ENCODE measurements at places on chromosomes 4 and X. TPM values are rescaled to one million over a fixed set of nuclear protein-coding genes. Genes with fewer than 3 reads are reported as not detected.
A peak's percentile ranks its signal among the peaks of the same experiment; 100 is the strongest.

Gene CLDN2
- total RNA-seq = not detected

Gene MAGEB17
- 0.13 TPM for total RNA-seq

Gene USP11
- total RNA-seq = 32.0 TPM

Gene CD38
- not detected for total RNA-seq

Gene FGB
- not detected for total RNA-seq

Gene RADX
- 1.3 TPM for total RNA-seq

DNA sequence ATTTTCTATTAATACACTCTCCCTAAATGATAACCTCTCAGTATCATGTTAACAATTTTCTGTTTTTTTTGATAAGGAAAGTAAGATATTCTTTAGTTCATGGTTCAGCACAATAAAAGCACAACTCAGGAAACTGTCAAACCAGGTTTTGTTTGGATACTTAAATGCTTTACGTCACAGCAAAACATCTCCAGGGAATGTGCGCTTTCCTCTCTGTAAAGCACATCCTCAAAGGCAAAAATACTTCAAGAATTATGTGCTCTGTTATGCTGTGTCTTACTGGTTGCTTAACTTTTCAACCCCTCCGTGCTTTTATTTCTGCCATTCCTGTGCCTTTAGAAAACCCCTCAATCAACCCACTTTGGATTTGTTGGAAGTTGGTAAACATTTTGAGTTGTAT is 27.8 kb downstream of the SNX25 start:
- no peak for DNase-seq

DNA sequence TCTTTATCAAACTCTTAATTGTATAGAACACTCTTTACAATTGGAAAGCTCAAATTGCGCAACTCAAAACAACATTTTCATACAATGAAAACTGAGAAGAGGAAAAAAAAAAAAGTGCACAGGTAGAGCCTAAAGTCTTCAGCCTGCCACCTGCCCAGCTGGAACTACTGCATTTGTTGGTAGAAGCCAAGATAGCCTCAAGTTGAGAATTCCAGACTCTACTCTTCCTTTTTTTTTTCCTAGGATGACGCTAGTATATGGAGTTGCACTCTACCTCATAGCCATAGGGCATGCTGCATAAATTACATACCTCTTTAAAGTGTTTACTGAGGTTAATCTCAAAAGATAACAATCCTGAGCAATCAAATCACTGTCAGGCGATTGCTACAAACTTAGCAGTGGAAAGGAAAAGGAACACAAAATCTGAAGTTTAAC is 13.6 kb downstream of the ABCG2 start:
- DNase-seq = no peak

GRCh38 chr4:8039853-8040252 is 100.2 kb upstream of the AFAP1 start:
- DNase-seq = no peak

DNA sequence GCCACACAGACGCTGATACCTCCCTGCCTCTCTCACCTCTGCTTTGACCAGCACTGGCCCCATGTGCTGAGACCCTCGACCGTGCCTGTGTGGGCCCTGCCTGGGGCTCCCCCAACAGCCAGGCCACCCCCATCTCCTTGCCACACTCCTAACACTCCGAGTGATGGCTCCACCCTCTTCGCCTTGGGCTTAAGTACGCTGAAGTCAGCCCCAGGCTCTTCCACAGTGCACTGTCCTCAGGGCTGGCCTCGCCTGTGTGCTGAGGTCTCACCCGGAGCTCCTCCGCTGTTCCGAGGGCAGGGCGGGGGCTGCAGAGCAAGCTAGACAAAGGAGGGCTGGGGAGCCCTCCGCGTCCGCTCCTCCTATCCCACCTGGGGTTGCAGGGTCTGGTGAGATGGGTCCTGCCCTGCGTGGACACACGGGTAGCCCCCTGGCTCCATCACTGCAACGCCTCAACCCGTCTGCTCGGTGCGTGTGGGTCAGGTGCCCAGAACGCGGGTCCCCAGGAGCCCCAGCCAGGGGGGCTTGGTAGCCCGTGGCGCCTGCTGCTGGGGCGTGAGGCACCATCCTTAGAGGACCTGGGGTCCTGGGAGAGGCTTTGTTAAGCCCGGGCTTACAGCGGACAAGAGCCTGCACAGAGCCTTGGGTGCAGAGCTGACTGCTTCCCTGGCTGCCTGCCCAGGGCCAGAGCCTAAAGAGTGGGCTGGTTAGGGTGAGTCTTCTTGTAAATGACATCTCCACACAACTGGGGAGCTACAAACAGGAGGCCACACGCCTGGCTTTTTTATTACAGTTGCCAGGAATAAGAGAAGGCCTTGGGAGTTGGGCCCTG is 42.6 kb upstream of the NKX1-1 start:
- no peak for DNase-seq

DNA sequence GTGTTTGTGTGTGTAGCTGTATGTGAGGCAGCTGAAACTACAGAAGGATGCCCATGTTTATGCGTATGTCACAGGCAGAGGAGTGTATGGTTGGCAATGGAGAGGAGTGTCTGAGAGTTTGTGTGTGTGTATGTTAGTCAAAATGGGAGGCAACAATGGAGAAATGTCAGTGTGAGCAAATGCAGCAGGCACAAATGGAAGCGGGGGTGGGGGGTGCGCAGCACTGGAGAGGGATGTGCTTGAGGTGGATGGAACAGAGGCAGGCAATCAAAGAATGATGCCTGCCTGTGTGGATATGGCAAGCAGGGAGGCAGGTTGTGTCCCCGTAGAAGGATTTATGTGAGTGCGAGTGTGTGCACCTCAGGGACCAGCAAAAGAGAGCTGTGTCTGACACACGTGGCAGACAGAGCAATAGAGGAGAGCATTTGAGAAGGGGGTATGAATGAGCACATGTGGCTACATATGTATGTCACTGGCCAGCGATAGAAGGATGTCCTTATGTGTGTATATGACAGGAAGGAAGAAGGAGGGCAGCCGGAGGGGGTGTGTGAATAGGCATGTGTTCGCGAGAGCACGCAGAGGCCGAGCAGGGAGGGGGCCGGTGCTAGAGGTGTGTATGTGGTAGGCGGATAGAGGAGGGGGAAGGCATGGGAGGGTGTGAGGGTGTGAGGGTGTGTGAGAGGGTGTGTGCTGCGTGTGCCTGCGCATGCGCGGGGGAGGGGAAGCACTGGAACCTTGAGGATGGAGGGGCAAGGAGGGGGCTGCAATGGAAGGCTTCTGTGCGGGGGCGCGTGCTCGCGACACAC is 1.1 kb downstream of the PJA1 start:
- no peak for DNase-seq

DNA sequence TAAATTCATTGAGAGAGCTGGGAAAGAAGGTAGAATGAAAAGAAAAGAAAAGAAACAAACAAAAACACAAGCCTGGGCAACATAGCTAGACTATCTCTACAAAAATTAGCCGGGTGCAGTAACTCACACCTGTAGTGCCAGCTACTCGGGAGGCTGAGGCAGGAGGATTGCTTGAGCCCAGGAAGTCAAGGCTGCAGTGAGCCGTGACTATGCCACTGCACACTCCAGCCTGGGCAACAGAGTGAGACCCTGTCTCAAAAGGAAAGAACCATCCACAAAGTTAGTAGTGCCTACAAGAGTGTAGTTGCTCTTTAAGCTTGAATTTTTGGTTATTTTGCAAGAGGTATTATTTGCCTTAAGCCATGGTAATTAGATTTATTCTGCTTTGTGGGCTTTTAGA is 157.7 kb downstream of the CBR4 start:
- DNase-seq = no peak

GRCh38 chr4:5137927-5138326 is 86.6 kb downstream of the STK32B start:
- no peak for DNase-seq

DNA sequence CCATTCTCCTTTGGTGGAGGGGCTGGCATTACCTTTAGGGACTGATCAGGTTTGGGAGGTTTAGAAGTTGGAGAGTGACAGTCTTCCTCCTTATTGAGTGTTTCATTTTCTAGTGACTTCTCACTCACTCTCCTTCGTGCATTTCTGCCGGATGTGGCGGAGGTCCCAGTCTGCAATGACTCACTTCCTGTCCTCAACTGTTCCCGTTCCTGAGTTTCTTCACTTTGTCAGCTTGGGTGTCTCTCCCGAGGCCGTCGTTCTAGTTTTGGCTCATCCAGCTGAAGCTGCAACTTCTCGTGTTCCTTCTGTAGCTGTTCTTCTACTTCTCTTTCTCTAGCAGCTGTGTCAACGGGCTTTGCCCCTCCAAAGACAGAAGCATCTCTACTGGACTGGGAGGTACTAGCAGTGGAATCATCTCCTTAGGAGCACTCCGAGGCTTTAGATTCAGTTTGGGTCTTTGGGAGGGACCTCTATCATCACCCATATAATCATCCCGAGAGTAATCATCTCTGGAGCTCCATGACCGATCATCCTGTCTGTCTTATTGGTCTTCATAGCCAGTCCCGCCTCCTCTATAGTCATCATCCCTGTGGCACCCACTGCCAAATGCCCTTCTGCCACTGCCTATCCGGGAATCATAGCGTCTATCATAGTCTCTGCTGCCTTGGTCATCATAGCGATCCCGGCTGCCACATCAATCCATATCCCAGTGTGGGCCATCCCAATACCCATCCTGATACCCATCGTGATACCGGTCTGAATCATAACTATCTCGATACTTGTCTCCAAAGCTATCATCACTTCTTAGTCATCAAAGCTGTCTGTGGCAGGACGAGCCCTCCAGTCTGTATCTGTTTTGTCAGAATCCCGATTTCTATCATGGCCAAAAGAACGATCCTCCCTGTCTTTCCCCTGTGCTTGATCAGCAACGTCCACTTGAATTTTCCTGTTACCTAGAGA is 35.3 kb upstream of the VSIG4 start:
- no peak for DNase-seq

GRCh38 chr4:110085131-110085530 is 113.3 kb downstream of the ELOVL6 start:
- peak; percentile 22 for DNase-seq

GRCh38 chr4:143380629-143381028 is 44.0 kb downstream of the GAB1 start:
- no peak for DNase-seq

Data from LHCN-M2 (cell line).